Stimulated activated CD8-positive, alpha-beta memory T cell treated with anti-CD3 and anti-CD28 coated beads, Interleukin-4, amount 100 ng/mL, for 48 hours (primary cell): ENCODE measurements at places on chromosomes 4 and X.

DNA sequence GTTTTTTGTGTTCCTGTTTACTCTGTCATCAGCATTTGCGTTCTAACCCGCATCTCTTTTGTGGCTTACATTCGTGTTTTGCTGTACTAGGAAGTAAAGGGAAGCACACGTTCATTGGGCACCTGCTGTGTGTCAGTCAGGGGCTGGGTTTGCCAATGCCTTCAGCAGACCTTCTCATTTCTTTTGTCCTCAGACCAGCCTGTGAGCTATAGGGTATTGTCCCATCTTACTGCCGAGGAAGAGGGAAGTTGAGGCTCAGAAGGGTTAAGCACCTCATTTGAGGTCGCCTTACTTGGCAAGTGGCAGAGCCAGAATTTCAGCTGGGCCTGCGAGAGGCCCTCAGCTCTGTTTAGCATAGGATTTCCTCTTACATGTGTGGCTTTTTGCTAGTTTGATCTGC, 8.7 kb downstream of the TBC1D14 start:
- DNase-seq = no peak

DNA sequence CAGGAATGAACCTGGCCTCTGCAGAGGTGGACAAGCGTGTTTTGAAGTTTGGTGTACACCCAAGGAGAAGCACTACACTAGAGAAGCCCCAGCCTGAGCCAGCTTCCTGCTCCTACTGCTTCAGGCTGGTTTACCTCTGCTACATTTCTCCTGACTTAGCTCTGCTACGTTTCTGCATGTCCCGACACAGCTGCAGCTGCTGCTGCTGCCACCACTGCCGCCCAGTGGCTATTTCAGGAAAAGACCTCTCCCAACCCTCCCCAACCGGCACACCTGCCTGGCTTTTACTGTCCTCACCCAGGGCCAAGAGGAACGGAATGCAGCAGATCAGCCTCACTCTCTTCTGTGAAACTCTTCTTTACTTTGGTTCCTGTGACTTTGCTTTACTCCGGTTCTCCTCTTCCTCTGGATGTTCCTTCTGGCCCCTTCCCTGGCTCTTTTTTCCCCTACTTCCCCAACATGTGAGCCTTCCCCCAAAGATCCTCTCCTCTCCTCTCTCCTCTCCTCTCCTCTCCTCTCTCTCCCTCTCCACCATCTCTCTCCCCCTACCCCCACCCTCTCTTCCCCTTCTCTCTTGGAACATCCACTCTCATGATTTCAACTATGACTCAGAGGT, 3.1 kb upstream of the P2RY4 start:
- DNase-seq = peak; percentile 56

DNA sequence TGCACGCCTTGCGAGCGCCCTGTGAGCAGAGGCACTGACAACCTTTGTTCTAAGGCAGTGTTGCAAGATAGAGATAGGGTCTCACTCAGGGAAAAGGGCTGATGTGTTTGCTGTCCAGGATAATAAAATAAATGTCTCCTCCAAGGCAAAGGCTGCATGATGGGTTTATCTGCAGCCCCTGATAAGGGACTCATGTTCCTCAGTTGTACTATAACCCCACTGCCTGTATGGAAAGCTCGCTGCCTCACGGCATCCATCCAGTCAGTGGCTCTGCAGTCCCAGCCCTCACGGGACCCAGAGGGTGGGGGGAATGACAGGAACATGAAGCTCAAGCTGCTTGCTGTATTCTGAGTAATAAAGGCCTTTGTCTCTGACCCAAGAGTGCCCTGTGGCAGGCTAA, 22.6 kb downstream of the BCLAF3 start:
- no peak for DNase-seq

DNA sequence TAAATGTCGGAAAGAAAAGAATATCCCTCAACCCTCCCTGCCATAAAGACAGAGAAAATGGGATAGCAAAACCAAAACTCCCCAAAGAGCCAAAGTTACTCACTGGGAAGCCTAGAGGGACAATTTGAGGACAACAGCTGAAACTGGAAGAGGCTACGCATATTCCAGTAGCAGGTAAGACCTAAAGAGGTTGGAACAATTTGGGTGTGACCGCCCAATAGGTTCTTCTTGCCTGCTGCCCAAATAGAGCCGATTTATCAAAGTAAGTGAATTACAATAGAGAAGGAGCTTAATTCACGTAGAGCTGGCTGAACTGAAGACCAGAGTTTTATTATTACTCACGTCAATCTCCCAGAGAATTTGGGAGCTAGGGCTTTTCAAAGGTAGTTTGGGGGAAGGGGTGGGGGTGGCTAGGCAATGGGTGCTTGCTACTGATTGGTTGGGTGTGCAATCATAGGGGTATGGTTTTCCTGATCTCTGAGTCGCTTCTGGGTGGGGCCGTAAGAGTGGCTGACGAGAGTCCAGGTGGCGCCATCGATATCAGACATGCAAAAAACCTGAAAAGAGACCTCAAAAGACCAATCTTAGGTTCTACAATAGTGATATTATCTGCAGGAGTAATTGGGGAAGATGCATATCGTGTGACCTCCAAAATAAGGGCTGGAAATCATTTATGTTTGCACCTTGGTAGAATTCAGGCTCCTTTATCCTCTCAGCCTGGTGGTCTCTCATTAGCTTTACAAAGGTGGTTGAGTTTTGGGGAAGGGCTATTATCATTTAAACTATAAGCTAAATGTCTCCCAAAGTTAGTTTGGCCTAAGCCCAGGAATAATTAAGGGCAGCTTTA, 39.0 kb upstream of the SLC7A3 start:
- no peak for DNase-seq

- no peak for DNase-seq
Measured at GRCh38 chr4:139839403-139840031, 173.9 kb downstream of the MGST2 start.

DNA sequence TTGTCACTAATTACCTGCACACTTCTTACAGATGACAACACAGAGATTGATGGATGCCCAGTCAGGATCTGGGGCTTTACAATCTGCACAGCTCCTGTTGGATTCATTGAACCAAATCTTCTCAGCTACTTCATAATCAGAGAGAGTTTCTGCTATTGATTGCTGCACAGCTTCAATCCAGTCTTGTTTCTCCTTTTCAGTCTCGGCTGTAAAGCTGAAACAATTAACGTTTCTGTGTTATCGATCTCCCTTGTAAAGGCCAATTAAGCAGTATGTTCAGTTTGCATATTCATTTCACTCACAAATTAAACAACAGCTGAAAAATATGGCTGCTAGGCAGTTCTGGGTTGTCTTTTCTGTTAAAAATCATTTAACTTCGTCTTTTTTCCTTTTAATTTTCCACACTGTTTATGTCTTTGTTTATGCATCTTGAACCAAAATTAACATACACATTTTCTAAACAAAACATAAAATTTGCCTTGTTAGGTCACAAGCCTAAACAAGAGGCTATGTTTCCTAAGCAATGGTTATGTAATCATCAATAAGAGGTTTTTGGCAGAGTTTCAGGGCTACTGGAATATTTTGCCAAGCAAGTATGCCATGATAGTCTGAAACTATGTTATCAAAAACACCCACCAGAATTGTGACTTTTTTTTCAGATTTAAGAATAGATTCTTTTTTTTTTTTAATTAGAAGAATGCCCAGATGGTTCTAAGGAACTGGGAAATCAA, 79.2 kb downstream of the ARAP2 start:
- DNase-seq = no peak
